ENCODE measurements at places on chromosomes 1 and 21.

- no peak for DNase-seq
Measured at GRCh38 chr1:51551848-51552296, 32.8 kb upstream of the EPS15 start.

GRCh38 chr1:85259118-85259911 is at the start of gene C1orf52:
TSS of gene C1orf52 (minus strand) at chr1:85259662. CDS start at chr1:85259633, 29 bp downstream.
- DNase-seq: peak; percentile 17

DNA sequence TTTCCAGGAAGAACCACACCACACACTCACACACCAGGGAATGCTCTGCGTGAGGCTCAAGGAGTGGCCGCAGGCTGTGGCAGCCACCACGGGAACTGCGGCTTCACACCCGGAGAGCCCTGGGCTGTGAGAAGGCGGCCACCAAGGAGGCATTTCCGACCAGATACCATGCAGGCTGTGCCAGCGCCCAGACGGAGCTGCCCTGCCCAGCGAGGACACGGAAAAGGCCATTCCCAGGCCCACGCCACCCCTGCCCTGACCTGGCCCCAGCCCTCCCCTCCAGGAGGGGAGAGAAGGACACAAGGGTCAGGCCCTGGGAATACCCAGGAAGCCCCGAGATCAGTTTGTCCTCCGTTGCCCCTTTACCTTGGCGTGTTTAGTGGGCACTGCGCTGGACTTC is 119.3 kb downstream of the NPHP4 start:
- DNase-seq: no peak

GRCh38 chr1:228004856-228005462 is 1.8 kb upstream of the WNT3A start:
- DNase-seq: no peak

DNA sequence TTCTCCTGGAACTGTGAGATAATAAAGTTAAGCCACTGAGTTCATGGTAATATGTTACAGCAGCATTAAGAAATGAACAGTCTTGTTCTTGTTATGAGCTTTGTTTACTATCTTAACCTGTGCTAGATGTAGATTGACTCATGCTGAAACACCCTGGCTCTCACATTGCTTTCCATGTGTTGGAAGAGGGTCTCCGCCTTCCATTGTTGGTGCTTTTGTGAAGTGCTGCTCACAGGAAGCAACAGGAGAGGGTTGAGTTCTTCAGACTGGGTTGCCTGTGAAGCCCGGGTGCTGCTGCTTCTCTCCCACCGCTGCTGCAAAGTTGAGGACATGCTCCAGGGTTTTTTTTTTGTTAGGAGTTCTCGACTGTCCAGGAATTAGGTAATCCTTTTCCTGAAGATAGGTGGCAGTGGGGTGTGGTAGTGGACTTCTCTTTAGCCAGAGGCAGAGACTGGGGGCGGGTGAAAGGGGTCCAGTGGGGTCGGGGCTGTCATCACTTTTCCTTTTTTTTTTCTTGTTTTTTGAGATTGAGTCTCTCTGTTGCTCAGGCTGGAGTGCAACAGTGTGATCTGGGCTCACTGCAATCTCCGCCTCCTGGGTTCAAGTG is 28.7 kb upstream of the HMGN1 start:
- no peak for DNase-seq

DNA sequence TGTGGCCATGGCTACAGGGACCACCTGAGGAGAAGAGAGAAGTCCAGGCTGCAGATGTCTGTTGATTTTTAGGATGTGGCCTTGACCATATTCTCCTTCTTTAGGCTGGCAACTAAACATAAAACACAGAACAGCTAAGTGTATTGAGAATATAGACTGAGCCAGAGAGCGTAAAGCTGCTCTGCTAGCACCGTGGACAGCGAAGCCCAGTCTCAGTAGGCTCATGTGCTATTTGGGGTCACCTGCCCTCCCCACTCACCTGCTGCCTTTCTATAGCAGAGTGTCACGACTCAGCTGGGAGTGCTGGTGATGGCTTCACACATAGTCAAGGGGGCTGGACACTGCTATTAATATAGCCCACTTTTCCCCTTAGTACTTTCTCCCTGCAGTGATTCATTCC is 278.5 kb downstream of the KCNH1 start:
- no peak for DNase-seq

GRCh38 chr1:12436345-12436658 is 181.7 kb downstream of the DHRS3 start:
- DNase-seq: no peak

- DNase-seq: no peak
Measured at GRCh38 chr1:229087339-229087738, 183.6 kb upstream of the RAB4A start.

- no peak for DNase-seq
Measured at GRCh38 chr1:19800076-19800804, 524 bp upstream of the TMCO4 start.

GRCh38 chr21:45972716-45973474 is 8.7 kb upstream of the COL6A1 start:
- DNase-seq: no peak

DNA sequence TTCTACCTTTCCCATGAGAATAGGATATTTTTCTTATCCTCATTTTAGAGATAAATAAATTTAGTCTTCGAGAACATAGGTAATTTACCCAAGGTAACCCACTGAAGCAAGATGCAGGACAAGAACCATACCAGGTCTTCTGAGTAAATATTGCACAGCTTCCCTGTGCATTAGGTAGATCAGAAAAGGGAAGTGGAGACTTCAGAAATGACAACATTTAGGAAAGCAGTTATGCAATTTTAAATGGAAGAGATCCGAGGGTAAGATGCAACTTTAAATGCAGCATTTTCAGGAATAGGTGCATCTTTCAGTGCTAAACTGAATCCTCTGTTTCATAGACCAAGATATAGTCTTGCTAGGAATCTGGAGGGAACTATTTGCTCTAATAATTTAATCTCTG is 206.4 kb upstream of the SGIP1 start:
- no peak for DNase-seq

GRCh38 chr1:4495809-4496208 is 158.6 kb upstream of the AJAP1 start:
- no peak for DNase-seq

DNA sequence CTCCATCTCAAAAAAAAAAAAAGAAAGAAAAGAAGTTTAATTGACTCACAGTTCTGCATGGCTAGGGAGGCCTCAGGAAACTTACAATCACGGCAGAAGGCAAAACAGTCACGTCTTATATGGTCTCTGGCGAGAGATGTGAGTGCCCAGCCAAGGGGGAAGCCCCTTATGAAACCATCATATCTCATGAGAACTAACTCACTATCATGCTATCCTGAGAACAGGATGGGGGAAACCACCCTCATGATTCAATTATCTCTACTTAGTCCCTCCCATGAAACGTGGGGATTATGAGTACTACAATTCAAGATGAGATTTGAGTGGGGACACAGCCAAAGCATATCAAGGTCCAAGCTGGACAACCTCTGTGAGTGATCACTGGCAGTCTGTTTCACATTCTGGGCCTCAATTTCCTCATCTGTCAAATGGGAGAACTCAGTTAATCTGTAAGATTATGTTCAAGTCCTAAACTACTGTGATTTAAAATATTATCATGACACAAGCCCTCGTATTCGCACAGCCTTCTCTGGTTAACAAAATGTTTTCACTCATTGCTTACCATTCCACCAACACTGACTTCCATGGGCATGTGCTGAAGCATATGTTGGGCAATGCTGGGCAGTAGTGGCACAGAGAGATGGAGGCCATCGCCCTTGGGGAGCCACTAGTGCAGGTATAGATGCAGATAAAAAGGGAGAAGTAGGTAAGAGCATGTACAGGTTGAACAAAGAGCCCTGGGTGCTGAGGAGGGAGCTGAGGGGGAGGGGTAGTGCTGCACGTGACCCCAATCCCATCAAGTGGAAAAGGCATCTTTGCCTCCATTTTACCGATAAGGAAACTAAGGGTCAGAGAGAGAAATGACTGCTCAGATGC is 46.2 kb upstream of the SLC2A1 start:
- DNase-seq: no peak

GRCh38 chr1:180160357-180160756 is 5.7 kb downstream of the QSOX1 start:
- DNase-seq: no peak

DNA sequence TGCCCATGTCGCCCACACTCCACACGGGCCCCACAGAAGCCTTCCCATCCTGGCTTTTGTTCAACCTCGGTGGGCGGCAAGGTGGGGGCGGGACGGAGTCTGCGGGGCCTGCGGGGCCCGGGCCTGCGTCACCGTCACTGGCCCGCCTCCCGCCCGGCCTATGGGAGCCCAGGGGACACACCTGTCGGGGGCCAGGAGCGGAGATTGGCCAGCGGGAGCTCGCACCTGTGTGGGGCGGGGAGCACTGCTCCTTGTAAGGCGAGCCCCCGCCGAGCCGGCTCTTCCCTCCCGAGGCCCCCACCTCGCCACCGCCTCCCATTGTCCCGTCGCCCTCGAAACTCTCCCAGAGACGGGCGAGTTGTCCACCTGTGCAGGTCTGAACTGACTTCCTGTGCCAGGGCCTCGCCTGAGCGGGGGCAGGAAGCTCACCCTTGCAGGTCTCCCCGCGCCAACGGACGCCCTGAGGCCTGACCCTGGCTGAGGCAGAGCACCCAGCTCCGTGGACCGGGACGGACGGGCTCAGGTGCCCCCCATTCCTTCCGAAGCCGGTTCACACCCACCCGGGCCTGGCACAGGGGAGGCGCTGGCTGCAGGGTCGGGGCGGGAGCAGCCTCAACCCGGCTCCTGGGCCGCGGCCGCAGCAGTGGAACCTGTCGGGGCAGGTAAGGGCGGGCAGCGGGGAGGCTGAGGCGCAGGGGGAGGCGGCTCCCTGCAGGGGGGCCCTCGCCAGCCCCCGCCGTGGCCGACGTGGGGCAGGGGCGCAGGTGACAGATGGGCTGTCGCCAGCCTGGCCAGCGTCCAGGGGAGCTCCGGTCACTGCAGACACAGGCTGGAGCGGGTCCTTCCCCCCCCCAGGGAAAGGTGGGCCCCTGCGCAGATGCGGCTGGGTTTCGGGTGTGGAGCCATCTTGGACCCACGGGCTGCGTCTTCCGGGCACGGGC is 10.8 kb upstream of the TTLL10 start:
- DNase-seq: no peak

GRCh38 chr1:53525595-53525994 is 66.4 kb downstream of the DMRTB1 start:
- DNase-seq: no peak

DNA sequence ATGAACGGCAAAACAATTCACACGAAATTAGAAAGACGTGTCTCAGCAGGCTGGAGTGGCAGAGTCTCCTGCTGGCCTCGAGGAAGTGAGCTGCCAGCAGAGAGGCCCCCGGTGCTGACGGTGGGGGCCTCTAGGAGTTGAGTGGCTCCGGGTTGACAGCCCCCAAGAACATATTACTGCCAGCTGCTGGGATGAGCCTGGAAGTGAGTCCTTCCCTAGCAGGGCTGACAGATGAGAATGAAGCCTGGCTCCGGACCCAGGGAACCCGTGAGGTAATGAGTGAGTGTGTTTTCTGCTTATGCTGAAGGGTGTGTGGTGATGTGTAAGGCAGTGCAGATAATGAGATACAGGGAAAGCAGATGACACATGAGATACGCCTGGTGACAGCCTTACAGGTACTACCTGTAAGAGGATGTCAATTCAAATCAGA is 23.5 kb upstream of the LRRC47 start:
- DNase-seq: no peak

- no peak for DNase-seq
Measured at GRCh38 chr1:8213136-8213535, 104.8 kb upstream of the SLC45A1 start.

GRCh38 chr1:175530183-175530582 is 213.2 kb downstream of the TNR start:
- no peak for DNase-seq

DNA sequence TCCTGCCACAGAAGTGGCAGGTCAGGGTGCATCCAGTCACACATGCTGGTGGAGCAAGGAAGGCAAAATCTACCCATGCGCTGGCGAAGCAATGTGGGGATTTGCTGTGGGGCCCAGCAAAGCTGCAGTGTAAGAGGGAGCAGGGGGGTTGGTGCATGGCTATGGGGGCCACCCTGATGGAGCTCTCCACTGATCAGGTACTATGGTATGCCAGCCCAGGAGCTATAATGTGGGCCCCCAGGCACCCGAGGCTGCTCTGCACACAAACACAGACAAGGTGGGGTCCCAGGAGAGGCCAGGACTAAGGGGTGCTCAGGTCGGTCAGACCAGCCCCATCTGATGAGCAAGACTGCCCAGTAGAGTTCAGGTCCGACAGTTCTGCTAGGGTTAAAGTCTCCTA is 213.5 kb downstream of the ZC3H11B start:
- no peak for DNase-seq

DNA sequence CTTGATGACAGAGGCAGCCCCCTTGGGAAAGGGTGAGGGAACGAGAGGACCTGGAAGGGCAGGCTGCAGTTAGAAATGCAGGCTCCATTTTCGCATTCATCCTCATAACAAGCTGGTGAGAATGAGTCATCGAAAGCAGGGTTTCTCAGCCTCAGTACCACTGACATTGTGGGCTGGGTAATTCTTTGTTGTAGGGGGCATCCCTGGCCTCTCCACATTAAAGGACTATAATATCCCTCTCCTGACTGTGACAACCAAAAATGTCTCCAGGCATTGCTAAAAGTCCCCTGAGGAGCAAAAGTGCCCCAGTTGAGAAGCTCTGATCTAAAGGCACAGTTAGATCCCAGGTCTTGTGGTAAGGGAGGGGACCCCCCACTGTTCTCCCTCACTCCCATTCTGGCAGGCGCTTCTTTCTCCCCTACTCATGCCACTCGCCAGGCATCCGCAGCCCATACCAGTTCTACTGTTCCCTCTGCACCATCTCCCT is 20.4 kb downstream of the KCNN3 start:
- DNase-seq: no peak

DNA sequence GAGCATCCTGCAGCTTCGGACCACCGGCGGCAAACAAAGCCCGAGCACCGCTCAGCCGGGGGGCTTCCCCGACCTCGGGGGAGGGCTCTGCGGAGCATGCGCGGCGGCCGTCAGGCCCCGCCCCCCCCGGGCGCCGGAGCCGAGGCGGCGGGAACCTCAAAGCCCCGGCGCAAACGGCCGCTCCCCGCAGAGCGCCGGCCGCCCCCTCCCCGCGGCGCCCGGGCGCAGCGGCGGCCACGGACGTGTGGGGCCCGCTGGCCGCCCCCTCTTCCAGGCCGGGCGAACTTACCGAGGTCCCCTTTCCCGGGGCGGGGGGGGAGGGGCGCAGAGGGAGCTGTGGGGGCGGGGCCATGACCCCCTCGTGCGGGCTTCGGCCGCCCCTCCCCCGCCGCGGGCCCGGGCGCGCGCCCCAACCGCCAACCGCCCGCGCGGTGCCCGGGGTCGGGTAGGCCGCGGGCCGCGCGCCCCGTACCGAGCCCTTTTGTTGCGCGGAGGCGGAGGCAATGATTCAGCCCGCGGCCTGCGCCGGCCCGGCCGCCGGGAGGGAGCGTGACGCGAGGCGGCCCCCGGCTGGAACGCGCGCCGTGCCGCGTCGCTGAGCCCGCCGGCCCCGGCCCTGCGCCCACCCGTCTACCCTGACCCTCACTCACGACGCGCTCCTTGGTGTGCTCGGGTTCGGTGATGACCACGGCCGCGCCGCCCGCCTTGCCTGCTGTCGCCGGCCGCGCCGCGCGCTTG is 1.7 kb downstream of the RCC2 start:
- DNase-seq: no peak

DNA sequence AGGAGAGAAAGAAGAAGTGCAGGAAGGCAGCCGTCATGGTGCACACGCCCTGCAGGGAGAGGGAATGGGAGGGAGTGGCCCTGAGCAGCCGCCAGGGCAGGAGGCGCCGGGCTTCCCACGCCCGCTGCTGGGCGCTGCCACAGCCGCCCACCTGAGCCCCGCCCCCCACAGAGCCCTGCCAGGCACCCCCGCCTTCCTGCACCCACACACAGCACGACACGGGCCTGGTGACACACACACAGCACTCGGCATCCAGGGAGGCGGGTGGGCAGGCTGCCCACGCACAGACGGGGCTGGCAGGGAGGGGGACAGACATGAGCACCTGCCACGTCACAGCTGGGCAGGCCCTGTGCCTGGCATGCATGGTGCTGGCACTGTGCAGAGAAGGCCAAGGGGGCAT is 27.5 kb downstream of the ADGRB2 start:
- DNase-seq: no peak
